ENCODE measurements at places on chromosomes 1 and 21. TPM values are rescaled to one million over a fixed set of nuclear protein-coding genes. Genes with fewer than 3 reads are reported as not detected.

IGSF5 gene
- not detected for total RNA-seq

GRCh38 chr1:228177721-228178710 is 12.4 kb downstream of the IBA57 start:
- no peak for DNase-seq

DNA sequence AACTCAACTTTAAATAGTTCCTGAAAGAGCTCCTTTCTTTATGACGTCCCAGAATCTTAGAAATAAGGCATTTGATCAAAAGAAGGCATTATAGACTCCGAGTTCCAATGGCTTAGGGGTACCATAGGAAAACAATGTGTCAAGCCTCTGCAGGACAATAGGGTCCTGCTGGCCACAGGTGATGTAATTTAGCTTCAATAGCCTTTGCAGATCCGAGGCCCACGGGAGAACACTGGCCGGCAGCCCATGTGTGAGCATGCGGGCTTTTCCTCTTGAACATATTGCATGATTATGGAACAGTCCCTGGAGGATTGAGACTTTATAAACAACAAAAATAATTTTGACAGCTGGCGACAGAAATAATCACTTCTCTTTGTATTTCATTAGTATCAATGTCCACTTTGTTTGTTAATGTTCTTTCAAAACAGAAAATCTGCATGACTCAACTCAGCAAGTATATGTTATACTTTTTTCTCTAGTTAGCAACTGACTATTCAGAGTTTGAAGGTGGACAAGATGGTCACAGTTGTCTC is 49.0 kb upstream of the NR5A2 start:
- DNase-seq: no peak

DNA sequence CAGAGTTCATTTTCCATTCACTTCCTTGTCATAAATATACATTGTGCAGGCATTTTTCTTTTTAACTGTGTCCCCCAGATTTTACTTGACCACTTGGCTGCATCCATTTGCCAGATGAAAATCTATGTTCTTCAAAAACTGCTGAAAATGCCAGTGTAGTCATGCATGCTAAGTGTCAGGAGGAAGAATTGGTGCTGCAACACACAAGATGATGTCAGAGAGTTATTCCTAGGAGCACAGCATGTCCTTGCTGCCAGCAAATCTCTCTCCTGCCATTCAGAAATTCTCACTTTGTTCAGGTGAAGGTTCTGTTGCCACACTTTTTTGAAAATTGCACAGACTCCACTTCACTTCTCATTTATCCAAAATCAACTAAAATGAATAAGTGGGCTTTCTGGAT is 106.4 kb upstream of the MAGI3 start:
- DNase-seq: no peak

DNA sequence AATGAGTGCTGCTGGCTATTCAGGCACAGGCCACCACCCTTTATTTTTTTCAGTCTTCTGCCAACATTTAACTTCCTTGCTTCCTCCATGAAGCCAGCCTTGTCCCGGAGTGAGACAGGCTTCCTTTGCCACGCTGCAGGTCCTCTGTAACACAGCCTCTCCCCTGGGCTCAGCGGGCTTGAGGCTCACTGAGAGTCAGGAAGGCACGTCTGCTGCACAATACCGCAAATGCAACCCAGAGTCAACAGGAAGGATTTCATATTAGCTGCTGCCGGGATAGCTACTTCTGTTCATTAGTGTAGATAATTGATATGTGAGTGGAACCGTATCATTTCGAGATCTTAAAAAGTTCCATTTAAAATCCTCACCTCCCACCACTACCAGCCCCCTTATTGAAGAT is 22.5 kb downstream of the MYOG start:
- DNase-seq: no peak

ORC1 gene
- total RNA-seq: 0.95 TPM

Data from thoracic aorta (tissue), 2 donors.